HS-27A (cell line): ENCODE measurements at places on chromosomes 1 and 21.

DNA sequence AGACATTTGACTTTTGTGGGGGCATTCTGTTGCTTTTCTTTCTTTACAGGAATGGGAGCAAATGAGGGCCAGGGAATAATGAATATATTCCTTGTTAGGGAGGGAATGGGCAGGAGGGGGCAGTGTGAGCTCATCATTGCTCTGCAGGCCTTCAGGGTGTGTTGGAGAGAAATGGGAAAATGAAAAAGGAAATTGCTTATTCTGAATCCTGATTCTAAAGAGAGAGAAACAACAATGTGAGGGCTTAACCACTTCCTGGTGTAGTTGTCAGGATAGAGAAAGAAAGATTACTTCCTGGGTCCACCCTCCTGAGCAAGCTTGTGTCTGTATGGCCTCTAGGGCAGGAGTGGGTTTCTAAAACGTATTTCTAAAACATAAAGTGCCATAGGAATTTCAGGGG is 28.3 kb downstream of the VANGL2 start:
- no peak for DNase-seq

DNA sequence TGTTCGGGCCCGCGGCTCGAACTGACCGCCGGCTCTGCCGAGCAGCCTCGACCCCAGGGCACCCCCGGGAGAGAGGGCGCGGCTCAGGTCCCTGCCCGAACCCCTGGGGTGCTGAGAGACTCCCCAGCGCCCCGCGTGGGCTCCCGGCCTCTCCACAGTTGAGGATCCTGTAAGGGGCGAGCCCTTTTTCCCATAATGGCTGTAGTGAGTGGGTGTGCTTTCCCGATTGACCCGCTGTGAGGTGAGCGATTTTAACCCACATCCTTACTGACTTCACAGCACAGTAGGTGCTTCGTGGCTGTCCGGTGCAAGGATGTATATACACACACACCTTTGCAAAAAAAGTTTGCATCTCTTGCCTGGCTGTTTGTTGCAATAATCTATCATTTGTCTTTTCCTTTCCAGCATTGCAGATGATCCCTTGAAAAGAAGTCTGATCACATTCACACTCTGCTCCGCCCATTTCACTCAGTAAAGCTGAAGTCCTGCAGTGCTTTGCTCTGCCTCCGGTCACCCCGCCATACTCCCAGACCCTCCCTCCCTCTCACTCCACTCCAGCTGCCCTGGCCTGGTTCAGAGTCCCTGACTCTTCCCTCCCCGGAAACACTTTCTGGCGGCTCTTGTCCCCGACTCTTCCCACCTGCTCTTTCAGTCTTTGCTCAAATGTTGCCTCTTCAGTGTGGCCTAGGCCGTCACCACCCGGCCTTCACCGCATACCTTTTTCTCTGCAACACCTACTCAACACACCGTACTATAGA is 955 bp upstream of the UBE2G2 start:
- DNase-seq: no peak

- DNase-seq: no peak
Measured at GRCh38 chr21:25360593-25360992, 246.7 kb downstream of the MRPL39 start.

DNA sequence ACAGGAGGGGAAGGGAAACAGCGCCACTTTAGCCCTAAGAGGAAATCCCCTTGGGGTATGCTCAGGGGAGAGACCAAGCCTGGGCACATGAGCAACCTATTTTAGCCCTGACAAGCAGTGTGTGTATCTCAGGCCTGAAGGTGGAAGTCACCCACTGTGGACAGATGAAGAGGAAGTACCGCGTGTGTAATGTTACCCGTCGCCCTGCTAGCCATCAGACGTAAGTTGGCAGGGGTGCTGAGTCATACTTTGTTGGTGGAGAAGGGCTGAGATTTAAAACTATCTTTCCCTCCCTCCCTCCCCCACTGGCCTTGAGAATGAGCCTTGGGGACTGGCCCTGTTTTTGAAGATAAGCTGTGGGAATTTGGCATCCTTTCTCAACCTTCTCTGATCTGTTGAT is 11.2 kb downstream of the AGO1 start:
- DNase-seq: no peak

GRCh38 chr1:113216664-113217063 is 143.7 kb downstream of the LRIG2 start:
- no peak for DNase-seq

DNA sequence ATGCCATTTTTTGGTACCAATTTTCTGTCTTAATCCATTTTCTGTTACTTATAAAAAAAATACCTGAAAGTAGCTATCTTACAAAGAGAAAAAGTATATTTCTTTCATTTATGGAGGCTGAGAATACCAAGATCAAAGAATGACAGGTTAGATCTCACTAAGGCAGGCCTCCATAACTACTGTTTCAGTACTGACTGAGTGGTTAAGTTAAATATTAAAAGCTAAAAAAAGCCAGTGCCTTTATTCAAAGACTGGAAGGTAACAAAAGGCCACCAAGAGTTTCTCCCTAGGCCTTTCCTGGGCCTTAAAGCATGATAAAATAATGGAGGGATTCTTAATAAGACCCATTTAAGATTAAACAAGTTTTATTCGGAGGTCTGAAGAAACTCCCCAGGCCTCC is 687.7 kb upstream of the ADGRL4 start:
- DNase-seq: no peak

DNA sequence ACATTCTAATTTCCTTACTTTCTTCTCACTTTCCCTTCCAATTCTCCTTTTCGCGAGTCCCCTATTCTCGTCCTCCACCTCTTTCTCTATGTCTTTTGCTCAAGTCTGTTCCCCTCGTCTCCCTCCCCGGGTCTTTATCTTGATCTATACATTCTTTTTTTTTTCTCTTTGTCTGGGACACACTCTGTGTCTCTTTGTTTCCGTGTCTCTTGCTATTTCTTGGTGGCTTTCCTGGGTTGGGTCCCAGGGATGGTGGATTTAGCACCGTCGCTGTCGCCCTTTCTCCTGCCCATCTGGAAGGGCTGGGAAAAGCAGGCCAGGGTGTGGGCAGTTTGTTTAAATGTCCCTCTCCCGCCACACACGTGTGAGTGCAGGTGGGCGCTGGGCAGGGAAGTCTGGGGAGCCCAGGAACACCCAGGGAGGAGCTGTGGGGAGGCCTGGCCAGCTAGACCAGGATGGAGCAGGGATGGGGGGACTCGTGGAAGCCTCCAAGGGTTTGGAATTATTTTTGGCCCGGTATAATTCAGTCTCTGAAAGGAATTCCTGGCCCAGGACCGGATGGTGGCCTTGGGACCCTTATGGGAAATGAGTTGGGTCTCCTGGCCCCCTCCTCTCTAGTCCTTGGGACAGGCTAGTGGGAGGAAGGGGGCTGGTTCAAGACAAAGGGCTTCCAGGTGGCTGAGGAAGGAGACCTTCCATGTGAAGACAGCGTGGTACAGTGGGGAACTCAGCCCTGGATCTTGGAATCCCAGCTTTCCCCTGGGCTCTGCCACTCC is 9.5 kb upstream of the ID3 start:
- DNase-seq: no peak

GRCh38 chr1:22646384-22646783 is 3.0 kb downstream of the C1QC start:
- no peak for DNase-seq

DNA sequence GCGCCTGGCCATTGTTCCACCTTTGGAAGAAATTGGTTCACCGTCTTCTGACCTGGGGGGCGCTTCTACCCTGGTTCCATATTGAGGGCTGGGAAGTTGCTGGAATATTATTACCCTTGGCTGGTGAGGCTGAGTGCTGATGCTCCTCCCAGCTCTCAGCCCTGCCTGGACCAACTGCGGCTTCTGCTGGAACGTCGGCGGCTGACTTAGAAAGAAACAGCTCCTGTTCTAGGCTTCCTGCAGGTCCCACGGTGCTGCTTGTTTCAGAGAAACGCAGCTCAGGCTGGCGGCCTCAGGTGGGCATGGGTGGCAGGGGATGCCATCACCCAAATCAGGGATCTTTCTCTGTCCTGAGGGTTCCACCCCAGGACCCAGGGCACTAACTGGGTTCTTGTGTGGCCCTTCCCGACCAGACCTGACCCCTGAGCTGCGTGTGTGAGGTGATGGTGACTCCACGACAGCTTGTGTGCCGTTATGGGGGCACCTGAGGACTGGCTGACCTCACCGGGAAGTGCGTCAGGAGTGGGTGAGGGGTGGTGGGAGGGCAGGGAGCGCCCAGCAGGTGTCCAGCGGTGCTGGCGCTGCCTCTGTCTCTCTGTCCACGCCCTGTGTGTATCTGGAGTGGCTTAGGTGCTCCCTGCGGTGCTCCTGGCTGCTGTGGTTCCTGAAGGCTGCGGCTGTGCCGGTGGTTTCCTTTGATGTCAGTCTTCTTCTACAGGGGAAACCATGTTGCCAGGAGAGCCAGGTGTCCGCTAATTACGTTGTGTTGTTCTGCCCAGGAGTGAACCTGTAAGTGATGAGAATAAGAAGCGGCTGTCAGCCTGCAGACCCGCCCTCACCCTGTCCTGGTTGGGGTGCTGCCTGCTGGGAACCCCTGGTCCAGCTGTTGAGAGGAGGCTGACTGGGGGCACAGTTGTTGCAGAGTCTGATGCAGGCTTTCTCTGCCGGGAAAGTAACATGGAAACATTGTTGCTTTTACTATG is 8.9 kb downstream of the SKI start:
- DNase-seq: no peak

- no peak for DNase-seq
Measured at GRCh38 chr21:44295163-44295573, 4.7 kb upstream of the PFKL start.

DNA sequence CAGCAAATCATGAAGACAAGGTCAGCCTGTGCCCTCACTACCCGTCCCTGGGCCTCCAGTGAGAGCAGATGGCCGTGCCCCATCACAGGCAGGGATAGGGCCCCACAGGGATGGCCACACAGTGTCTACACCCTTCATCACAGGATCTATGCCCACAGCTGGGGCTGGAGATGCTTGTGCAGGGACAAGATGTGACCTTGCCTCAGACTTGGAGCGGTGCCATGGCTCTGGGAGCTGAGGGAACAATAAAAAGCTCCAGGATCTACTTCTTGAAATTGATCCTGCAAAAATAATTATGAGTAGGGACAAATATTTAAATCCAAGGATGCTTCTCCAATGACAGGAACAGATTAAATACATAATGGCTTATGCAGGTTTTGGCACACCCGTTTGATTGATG is 25.4 kb upstream of the TCEA3 start:
- no peak for DNase-seq

GRCh38 chr21:45000637-45001133 is 60.9 kb downstream of the SLX9 start:
- no peak for DNase-seq

GRCh38 chr1:170310014-170310405 is 164.3 kb downstream of the NTMT2 start:
- no peak for DNase-seq

GRCh38 chr1:231799363-231799986 is 172.9 kb downstream of the DISC1 start:
- no peak for DNase-seq

DNA sequence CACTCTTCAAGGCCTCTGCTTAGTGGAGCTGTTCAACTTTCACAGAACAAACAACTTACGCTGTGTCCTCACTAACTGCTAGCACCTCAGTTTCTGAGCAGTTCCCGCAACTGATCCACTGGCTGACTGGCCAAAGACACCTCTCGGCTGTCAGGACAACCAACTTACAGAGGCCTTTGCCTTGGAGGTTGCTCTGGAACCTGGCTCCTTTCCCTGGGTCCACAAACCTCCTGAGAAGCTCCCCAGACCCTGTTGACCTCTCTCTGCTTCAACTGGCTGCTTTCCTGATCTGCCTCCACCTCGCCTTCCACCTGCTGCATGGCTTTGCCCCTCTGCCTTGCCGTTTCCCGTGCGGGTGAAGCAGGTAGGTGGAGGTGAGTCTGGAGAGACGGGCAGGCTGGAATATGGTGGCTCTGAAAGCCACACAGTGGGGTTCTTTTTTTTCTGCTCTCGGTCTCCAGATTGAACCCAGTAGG is 13.0 kb downstream of the BTBD19 start:
- no peak for DNase-seq

GRCh38 chr1:229986737-229987337 is 80.2 kb upstream of the GALNT2 start:
- no peak for DNase-seq

DNA sequence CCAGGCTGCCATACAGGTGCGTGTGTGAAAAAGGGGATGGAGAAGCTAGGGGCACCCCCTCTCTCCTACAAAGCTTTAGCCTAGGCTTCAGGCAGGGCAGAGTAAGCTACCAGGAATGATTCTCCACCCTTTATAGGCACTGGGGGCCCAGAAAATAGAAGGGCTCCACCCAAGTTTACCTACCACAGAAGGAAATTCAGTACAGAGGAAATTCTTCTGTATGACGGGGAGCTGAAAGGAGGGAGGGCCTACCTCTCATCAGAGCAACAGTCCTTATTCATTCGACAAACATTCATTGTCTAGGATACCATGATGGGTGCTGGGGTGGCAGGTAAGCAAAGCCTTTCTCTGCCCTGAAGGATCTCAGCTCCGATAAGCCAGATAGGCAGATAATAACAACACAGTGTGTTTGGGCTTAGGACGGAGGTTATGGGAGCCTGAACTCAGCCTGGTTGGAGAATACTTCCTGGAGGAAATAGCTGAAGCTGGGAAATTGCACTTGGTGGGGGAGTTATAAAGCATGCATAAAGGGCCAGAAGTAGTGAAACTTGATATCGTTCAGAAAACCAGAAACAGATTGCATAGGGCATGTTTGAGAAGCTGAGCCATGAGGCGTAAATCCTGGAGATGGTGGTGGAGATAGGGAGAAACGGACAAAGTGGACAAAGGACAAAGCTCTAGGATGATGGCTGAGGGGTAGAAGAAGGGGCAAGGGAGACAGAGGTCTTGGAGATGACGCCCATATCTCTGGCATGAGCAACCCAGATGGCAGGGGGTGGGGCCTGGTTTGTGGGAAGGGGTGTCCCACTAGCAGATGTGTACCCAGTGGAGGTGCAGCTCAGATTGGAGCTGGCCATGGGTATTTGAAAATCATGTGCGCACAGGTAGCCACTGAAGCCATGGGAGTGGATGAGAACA is 5.3 kb upstream of the P3R3URF start:
- DNase-seq: no peak

- no peak for DNase-seq
Measured at GRCh38 chr1:40339420-40340323, 22.6 kb upstream of the COL9A2 start.

DNA sequence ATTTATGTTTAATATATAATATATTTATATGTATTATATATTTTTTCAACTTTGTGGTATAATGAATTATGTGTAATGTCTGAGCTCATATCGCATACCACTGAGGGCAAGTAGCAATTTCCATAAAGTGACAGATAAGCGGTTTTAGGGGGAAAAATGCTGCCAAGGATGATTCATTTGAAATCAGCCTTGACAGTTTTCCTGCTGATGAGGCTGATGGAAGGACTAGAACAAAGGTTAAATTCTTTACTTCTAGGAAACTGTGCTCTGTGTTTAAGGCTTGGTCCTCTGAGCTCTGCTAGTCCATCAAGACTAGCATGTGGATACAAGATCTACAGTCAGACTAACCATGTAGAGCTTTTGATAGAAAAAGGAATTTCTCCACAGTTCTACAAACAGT is 19.3 kb upstream of the DDAH1 start:
- no peak for DNase-seq

- DNase-seq: no peak
Measured at GRCh38 chr1:210053126-210053525, 115.1 kb downstream of the SYT14 start.
